AG04449 (cell line): ENCODE measurements at places on chromosomes 6 and 20.

- no peak for DNase-seq
These were observed 5.1 kb downstream of the TMEM63B start for GRCh38 chr6:44132476-44132875.

- DNase-seq, result no peak
These were observed 311.6 kb downstream of the CDC5L start for GRCh38 chr6:44699082-44699481.

DNA sequence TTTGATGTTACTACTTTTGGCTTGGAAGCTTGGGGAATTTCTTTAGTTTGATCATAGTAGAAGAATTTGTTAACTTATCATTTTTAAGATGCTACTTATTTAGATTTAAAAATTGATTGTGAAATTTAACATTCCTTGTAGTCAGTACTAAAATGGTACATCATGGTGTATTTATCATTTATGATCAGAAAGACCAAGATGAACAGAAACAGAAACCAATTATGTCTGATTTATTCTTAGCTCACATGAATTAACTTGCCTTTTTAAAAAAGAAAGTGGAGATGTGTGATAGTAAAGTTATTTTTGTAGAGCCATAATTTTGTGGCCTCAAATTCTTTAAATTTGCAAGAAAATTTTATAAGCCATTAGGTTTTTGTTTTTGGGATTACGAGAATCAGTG lies 77.6 kb downstream of the LIN28B start:
- DNase-seq, result no peak

DNA sequence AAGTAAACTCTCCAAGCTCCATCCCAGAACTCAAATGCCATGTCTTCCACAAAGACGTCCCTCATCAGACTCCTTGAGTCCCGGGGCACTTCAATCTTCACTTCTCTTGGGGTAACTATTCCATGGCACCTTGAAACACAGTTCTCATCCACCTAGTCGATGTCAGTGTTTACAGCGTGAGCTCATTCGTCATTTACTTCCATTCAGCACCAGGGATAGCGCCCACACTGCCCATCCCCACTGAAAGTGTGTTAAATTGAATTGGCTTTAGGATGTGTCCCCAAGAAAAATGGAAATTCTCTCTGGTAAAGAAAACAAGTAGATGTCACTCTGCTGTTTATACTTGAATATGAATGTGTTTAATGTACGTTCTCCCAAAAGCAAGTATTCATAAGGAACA lies 31.3 kb downstream of the KCNK15 start:
- DNase-seq, result no peak

DNA sequence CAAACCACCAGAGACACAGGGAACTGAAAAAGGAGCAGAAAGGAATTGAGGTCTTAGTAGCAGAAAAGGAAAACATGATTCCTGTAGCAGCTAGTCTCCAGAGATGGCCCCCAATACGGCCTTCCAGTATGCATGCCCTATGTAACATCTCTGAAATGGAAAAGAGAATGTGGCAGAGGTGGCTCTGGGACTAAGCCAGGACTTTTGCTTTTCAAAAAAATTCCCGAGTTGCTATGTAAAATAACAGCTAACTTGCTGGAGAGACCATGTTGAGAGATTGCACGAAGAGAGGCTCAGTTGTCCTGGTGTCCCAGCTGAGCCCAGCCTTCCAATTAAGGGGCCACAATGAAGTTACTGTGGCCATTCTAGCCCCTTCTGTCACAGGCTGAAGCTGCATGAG lies 27.7 kb downstream of the IL20RA start:
- DNase-seq, result no peak

DNA sequence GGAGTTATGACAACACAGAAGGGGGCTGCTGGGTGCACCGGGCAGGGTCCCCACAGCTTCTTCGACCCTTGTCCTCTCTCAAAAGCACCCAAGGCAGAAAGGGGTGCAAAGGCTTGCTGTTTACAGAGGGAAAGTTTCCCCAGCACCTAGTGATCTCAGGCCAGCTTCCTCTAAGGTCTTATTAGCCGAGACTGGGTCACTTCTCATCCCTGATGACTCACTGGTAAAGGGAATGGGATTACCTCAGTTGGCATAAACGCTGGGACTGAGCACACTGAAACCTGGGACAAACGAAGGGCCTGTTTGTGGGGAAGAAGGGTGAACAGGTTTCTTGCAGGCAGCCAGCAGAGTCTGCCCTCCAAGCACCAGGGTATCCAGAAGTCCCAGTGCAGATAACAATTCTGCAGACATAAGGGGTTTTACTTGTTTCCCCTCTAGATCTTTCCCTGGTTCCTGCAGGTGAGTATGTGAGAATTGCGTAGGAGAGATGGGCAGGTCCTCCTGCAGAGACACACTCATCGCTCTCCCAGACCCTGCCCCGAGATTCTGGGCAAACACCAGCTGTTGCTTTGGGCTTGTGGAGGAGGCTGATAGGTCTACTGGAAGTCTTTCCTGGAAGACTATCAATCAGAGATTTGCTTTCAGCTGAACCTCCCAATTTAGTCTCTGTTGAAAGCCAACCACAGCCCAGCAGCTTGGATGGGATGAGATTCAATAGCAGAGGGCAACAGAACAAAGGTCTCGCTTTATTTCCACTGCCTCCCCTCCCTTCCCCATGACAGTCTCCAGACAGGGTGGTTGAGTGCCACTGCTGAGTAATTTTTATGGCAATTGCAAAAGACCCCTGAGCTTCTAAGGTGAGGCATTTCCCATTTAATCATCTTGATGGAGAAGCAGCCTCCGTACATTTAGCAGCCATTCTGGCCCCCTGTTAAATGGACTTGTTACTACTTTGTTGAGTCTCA lies 25.7 kb downstream of the KCNG1 start:
- no peak for DNase-seq

DNA sequence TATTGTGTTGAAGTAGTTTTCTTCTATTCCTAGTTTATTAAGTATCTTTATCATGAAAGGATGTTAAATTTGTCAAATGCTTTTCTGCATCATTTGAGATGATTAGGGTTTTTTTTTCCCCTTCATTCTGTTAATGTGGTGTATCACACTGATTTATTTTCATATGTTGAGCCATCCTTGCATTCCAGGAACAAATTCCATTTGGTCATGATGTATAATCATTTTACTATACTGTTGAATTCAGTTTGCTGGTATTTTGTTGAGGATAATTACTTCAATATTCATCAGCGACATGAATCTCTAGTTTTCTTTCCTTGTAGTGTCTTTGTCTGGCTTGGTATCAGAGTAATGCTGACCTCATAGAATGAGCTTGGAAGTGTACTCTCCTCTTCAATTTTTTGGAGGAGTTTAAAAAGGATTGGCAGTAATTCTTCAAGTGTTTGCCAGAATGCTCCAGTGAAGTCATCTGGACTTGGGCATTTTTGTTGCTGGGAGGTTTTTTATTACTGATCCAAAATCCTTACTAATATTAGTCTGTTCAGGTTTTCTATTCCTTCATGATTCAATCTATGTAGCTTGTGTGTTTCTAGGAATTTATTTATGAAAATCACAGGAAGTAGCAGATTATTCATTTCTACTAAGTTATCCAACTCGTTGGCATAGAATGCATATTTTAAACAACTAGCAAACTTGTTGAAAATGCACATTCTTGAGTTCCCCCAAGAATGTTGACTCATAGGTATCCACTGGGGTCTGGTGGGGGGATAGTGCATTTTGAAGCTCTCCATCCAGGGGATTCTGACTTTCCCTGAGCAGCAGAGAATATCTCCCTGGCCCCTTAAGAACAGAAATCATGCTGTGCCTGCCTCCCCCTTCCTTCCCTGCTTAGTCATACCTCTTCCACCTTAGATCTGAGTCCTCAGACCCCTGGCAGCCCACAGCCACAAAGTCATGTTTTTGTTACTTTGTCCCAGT lies 187.1 kb downstream of the BMP7 start:
- DNase-seq, result no peak

DNA sequence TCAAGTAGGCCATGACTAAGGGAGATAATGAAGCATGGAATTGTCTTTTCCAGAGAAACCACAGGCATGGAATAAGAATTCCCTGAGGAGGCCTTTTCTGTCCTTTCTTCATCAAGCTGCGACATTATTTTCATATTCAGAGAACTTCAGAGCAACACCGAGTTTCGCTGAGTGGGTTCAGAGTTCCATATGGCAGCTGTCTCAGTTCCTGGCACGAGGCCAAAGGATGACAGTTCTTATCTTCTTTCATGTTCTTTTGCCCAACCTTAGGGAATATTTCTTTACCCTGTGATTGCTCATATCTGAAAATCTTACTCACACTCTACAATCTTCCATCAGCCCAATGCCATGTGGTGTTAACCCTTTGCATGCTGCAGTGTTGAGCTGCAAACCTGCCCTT lies 135.3 kb upstream of the BMP2 start:
- DNase-seq, result no peak

GRCh38 chr6:87088076-87088475 lies 6.8 kb downstream of the CGA start:
- no peak for DNase-seq

- DNase-seq, result no peak
These were observed 26.5 kb upstream of the MAFB start for GRCh38 chr20:40715491-40715890.
